Thymus (tissue), 14 donors: ENCODE measurements at places on chromosomes 2 and 18. TPM values are rescaled to one million over a fixed set of nuclear protein-coding genes. Genes with fewer than 3 reads are reported as not detected.

GRCh38 chr2:70946832-70947442, 11.2 kb downstream of the ATP6V1B1 start:
- peak; percentile 52 for DNase-seq

DNA sequence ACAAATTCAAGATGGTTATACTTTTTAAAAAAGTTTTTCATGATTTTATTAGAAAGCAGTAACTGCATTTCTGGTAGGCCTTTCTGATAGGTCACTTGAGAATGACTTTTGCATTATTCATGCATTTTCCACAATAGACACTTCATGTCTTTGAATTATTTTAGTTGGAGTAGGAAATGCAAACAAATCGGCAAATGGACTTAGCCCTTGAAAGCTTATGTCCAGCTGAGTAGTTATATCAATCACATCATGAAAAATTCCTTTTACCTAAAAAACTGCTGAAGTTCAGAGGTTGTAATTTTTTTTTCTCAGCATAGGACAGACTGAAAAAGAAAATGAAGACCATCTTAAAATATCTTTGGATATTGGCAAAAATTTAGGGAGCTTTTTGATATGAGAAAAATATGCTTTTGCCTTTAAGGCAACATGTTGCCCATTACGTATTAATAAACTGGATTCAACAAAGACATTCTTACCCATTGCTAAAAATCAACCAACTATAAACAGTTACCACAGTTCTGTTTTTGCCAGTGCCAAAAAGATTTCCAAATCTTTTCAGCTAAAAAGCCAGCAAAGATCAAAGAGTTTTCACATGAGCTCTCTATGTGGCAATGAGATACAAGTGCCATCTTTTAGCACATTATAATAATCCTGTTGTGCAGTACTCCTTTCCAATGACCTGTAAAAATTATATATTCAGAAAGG, 45.5 kb upstream of the FRZB start:
- DNase-seq = no peak

- DNase-seq = no peak
Measured at GRCh38 chr2:183215917-183216316, 91.7 kb downstream of the NUP35 start.

GRCh38 chr2:181575650-181576025, 81.3 kb downstream of the CERKL start:
- DNase-seq = no peak

- DNase-seq = no peak
Measured at GRCh38 chr2:160590664-160591063, 97.1 kb upstream of the RBMS1 start.

DNA sequence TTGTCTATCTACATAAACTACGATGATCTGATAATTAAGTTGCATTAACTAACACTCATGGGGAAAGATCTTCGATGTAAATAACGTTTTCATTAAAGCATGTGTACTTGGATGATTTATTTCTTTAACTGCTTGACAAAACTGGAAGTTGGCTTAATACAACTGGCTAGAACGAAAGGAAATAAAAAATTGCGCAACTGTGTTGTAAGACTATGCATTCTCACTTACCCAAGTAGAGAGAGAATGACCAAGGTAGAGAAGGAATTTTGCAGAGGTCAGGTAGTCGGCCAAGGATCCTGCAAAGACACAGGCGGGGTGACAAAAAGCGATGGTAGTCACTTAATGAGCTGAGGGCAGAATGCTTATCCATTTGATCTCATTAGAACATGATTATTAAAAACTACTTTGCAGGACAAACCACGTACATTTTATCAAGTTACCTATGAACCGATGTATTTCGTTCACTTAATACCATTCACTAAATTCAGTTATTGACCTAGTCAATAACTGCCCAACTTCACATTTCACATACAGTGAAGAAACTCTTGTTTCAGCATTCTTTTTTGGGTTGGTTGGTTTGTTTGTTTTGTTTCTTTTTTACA, 900 bp downstream of the SLC40A1 start:
- DNase-seq = no peak

DNA sequence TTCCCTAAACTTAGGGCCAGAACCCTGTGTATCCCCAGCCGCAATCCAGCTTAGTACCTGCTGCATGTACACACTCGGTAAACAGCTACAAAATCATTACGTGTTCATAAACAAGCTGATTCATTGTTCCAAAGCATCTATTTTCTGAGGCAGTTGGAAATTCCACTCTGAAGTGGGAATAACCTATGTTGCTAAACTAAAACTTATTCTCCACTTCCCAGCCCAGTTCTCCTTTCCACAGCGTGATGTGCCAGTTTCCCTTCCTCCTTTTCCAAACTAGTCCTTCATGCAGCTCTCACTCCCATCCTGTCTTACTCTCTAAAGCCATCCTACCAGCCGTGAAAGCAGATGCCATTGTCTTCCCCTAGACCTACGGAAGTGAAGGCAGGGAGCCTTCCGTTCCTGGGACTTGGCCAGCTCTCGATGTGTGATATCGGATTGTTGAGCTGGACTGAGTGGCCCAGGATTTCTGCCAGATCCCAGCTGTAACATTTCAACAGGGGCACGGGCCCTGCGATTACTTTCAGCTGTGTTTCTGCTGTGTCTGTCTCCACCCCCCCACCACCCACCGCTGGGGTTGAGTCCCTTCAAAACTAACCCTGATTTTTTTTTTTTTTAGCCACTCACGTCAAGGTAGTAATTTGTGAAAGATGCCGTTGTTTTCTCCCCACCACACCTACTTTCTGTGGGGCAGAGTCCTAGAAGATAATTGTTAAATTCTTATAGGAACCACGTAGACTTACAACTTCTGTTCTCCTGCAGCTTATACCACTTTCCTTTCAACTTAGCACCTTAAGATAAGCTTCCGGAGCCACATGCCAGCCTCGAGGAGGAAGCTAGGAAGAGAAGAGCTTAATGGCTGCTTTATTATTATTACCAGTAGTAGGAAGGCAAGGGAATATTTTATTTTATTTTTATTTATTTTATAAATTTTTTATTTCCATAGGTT, 100.9 kb downstream of the CRIM1 start:
- no peak for DNase-seq

- DNase-seq = no peak
Measured at GRCh38 chr2:75801234-75801982, 90.7 kb upstream of the GCFC2 start.

GRCh38 chr2:176157499-176158185, 535 bp downstream of the HOXD3 start:
- DNase-seq = no peak

- no peak for DNase-seq
Measured at GRCh38 chr18:7021994-7022840, 95.4 kb downstream of the LAMA1 start.

DNA sequence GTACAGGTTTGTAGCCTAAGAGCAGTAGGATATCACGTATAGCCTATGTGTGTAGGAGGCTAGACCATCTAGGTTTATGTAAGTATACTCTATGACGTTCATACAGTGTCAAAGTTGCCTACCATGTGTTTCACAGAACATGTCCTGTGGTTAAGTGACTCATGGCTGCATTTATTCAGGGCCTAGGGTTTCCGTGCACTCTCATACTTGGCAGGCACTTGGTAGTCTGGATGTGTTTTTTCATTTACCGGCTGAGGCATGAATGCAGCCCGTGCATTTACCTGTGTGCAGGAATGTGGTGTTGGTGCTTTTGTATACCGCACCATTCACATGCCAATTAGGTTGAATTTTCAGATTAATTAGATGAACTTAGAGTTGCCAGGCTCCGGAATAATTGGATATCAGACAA, 43.4 kb downstream of the MYL12B start:
- peak; percentile 16 for DNase-seq

DNA sequence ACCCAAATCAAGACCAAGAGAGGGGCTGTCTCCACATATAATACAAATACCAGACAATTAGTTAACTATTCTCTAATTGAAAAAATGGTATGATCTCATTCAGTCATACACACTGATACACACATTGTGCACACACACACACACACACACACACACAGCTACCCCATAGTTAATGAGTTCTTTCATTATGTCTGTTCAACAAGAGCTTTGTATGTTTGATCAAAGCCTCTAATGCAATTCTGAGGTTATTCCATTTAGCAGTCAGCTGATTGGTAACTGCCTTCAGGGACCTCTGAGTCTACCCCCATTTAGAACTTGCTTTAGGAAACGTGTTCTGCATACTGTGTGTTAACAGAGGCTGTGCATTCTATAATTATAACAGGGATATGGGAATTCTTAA, 741.4 kb upstream of the LRRTM4 start:
- no peak for DNase-seq

DNA sequence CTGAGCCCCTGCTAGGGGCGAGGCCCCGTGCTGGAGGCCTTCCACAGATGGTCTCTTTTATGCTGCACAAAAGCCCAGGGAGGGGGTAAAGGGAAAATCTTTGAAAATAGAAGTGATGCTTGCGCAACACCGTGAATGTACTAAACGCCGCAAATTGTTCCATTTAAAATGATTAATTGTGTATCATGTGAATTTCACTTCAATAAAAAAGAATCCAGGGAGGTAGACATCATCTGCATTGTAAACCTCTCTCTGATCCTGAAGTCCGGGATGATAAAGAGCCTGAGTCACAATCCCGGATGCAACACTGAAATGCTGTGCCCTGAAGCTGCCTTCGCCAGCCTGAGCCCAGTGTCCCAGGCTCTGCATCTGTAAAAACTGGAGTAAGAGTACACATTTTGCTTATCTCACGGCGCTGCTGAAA, 107.7 kb upstream of the PPP1CB start:
- DNase-seq = no peak

DNA sequence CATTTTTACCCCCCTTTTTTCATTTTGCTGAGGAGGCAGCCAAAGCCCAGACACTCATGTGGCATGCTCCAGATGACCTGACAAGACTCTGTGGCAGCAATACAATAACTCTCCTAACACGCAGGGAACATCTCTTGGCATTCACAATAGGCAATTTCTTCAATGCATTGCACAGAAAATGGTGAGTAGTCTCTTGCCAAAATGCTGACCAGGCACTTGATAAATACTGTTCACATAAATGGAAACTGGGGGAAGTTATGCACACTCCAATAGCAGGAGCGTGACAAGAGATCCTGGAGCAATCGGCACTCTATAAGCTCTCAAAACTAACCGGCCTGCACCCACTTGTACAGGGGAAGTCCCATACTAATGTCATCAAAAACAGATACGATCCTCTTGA, 66.3 kb downstream of the NBAS start:
- no peak for DNase-seq

DNA sequence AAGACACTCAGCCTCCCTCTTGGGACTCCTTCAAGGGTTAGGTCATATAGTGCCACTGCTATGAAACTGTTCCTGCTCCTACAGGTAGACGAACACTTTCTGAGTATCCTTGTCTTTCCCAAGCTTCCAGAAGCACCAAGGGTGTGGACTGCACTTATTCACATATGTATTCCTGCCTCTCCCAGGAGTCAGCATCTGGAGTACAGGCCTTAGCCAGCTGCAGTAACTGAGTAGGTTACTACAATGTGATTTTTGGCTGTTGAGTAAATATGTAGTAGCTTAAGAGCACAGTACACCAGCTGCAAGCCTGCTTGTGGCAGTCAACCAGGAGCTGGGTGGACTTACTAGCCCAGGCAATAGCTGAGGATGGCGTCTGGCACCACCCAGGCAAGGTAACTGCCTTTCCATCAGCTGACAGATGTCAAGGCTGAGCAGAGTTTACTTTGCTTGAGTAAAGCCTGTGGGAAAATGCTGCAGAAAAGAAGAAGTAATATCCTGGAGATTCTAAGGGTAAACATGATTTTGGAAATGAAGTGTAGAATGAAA, 14.0 kb upstream of the SCLY start:
- no peak for DNase-seq

DNA sequence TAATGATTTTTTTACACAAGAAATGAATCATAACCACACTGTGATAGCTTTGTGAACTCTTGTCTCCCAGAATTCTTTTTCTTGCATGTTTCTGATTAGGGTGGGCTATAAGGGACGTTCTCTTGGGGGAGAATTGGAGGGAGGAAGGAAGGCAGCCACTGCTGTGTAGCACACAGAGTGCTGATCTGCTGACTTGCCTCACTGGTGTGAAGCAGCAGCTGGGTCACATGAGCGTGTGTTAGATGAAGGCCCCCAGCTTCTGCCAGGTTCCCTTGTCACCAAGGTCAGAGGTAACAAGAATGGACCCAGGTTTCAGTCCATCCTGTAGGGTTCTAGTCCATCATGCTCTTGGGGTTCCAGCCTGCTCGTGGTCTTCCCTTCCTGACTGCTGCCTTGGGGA, 107.4 kb upstream of the GLI2 start:
- DNase-seq = no peak

DNA sequence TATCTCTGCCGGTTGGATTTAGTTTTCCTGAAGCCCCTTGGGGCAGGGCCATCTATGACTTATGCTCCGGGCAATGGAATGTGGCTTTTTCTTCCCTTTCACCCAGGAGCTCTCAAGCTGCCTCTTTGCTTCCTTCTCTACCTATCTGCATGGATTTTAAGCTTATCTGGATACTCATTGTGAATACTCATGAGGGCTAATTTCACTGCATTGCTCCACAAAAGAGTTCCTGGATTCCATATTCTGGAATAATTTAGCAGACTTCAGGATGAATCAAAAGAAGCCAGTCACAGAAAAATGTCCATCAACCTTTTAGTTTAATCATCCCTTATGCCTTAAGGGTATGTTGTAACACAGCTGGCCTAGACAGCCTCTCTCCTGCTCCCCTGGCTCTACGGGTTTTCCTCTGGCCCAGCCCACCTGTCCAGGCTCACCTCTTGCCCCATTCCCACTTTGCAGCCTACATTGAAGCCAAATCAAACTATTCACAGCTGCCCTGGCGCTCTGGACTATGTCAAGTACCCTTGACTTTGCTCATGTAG, 122.8 kb upstream of the RMDN2 start:
- no peak for DNase-seq

- no peak for DNase-seq
Measured at GRCh38 chr2:99088017-99088416, 53.5 kb upstream of the C2orf15 start.

- DNase-seq = no peak
Measured at GRCh38 chr2:231176066-231176465, 22.4 kb upstream of the ARMC9 start.

GRCh38 chr18:28267878-28268625, 91.1 kb upstream of the CDH2 start:
- no peak for DNase-seq

DNA sequence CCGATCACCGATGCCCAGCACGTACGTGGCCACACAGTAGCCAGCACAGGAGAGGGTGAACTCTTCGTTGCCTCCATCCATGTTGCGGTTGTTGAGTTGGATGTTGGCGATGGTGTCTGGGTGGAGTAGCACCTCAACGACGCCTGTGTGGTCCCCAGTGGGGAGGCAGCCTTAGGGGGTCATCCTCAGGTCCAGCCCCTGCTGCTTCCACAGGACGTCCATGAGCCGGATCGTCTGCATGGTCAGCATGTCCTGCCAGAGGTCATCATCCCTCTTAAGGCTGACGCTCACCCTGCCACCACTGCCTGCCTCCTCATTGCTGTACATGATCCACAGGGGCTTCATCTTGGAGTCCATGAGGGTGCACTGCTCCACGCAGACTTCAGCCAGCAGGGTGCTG, 369.3 kb downstream of the CMPK2 start:
- DNase-seq = no peak

Gene SCN3A
- 5.9 TPM for total RNA-seq

Gene ALPG
- 0.24 TPM for total RNA-seq

Gene SPEG
- 1.3 TPM for total RNA-seq

Gene TTN
- 5.4 TPM for total RNA-seq

Gene ERMN
- 0.71 TPM for total RNA-seq

Gene NR4A2
- 0.61 TPM for total RNA-seq

Gene CDH20
- 0.09 TPM for total RNA-seq

Gene PPP1R1C
- 35.9 TPM for total RNA-seq

Gene NT5C1B
- not detected for total RNA-seq

Gene UGT1A5
- 0.09 TPM for total RNA-seq
